Progenitor cell of endocrine pancreas (in vitro differentiated cells): ENCODE measurements at places on chromosomes 12 and 14. TPM values are rescaled to one million over a fixed set of nuclear protein-coding genes. Genes with fewer than 3 reads are reported as not detected.

Gene EMC9
- 22.8 and 22.9 TPM in 2 replicates for total RNA-seq

Gene TTC9
- total RNA-seq, result 8.2 and 9.0 TPM in 2 replicates

Gene FGF23
- total RNA-seq, result 0.14 and 0.40 TPM in 2 replicates

Gene HIP1R
- 61.1 and 68.8 TPM in 2 replicates for total RNA-seq

Gene DDN
- total RNA-seq, result 0.40 and 0.57 TPM in 2 replicates
